ENCODE measurements at places on chromosomes 6 and 20.

- no peak for DNase-seq
Observed at GRCh38 chr6:157865249-157865648, 42.2 kb downstream of the SNX9 start.

- DNase-seq, result no peak
Observed at GRCh38 chr6:109743739-109744138, 52.6 kb downstream of the FIG4 start.

DNA sequence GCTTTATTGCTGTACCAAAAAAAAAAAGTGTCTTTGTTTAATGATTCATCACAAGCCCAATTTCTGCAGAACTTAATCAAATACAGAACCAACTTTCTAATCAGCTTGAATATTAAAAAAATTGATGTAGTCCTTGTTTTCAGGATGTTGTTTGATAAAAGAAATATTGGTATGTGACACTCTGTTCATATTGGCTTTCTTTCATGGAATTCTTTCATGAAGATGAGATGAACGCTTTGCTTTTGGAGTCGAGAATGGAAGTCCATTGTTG, 184.3 kb downstream of the ZNF217 start:
- DNase-seq, result no peak

DNA sequence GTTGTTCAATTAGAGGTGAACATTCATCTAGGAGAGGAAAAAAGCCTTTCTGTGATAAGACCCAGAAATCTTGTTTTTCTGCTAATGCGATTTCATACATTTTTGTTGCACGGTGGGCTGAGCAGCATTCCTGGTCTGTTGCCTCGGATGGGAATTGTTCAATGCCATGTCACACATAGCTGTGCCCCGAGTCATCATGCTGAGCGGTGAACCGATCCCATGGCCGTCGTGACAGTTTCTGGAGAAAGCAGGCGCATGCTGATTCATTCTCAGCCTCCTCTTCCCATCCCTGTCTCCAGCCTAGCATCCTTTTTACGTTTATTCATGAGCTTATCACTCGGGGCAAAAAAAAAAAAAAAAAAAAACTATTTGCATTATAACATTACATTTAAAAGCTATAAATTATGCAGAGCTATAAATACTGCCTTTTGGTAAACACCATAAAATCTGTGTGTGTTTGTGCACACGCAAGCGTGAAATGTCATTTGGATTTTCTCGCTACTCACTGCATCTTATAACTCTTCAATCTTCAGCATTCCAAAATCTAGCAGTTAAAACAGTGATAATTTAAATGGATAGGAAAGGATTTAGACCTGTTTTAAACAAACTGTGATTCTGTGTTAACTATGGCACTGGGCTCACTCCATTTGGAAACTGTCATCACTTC, 58.9 kb upstream of the IFNGR1 start:
- DNase-seq, result no peak

DNA sequence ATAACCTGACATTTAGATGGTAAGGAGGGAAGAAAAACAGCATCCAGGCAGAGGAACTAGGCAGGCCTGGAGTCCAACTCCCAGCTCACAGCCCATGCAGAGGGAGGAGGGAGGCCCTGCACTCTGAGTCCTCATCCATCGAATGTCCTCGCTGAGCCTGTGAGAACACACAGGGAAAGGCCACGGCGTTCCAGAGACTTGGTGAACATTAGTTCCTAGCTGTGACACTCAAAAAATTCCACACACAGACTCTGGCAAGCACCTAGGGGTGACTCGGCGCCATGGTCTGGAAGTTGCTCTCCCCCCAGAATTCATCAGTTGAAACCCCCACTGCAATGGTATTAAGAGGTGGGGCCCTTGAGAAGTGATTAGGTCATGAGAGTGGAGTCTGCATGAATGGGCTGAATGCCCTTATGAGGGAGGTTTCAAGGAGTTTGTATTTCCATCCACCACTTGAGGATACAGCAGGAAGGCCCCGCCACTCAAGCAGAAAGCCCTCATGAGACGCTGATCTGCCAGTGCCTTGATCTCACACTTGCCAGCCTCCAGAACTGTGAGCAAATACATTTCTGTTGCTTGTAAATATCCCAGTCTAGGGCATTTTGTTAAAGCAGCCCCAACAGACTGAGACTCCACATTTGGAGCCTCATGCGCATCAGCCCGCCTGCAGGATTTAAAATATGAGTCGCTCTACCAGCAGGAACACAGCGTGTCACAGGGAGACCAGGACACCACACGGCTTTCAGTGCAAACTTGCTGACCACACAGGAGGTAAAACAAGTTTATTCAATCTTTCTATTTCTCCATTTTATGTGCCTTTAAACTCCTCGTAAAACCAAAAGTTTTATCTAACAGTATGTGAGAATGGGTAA, 73.9 kb downstream of the WDR27 start:
- DNase-seq, result no peak

GRCh38 chr6:101276066-101276465, 117.4 kb upstream of the GRIK2 start:
- DNase-seq, result no peak

- peak; percentile 27 for DNase-seq
Observed at GRCh38 chr6:159762681-159763293, 942 bp downstream of the ACAT2 start.

DNA sequence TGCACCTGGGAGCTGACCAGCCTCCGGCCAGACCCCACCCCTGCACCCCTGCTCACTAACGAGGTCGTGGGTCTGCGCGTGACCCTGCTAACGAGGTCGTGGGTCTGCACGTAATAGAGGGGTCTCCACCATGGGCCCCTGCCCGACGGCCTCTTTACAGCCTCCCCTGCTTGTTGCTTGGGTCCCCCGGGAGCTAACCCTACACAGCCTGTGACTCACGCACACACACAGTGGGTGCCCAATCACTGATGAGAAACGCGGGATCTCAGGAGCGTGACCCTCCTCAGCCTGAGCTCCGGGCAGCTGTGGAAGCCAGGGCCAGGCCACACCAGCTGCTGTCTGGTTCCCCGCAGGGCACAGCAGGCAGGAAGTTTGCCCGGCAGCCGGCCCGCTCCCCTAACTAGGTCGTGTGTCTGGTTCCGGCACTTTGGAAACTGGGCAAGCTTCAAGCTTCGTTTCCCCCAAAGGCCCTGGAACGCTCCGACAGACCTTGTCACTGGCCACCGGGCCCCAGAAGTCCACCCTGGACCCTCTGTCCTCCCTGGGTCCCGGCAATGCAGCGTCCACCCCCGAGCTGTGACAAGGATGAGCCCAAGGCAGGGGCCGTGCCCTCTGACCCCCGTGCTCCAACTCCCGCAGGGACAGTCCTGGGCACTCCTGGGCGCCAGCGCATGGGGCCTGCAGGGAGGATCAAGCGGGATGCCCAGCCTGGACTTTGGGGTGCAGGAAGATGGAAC, 767 bp downstream of the PTK6 start:
- DNase-seq, result peak; percentile 4

- DNase-seq, result no peak
Observed at GRCh38 chr20:36784900-36785299, 11.3 kb upstream of the DSN1 start.

DNA sequence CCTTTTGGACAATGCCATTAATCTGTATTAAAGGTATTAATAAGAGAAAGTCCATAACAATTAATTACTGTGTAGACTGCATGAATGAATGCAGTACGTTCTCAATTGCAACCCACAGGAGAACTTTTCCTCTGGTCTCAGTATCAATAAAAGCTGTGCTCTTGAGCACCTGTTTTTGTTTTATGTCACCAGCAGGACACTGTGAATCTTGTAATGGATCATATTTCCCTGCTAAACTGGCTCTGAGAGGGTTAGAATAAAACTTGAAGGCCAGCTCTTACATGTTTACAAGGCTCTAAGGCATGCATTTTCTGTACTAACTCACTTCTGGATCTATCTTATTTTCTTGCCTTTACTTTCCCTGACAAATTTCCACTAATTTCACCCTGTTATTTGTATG, 214.3 kb upstream of the PLN start:
- DNase-seq, result no peak
